Stimulated activated CD8-positive, alpha-beta memory T cell treated with anti-CD3 and anti-CD28 coated beads, Interleukin-15, amount 100 ng/mL, for 4 hours (primary cell): ENCODE measurements at places on chromosomes 5 and 9.

DNA sequence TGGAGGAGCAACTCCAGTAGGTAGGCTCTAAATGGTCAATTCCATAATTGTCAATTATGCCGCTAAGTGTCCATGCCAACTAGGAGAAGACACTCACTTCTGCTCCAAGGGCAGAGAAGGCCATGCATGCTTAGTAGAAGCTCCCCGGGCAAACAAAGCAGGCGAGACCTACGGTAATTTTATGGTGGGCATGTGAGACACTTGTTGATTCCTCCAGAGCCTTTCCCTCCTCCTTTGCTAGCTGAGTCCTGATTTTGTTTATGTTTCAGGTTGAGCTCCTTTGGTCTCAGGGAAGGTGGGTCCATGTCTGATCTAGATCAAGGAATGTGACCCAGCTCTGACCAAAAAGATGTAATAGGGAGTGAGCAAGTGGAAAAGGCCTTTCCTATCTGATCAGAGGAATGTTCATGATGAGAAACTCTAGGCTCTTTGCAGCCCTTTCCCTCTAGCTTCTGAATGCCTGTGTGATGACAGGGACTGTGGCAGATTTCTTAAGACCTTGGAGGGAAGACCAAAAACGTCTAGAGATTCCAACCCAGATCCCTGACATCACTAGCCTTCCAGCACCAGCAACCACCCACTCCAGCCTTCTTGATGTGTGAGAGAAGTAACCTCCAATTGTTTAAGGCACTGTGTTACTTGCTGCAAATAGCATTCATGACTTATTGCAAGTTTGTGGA is 7.7 kb upstream of the CPEB4 start:
- DNase-seq: no peak

GRCh38 chr5:33558489-33558888 is 117.7 kb downstream of the TARS1 start:
- DNase-seq: no peak

DNA sequence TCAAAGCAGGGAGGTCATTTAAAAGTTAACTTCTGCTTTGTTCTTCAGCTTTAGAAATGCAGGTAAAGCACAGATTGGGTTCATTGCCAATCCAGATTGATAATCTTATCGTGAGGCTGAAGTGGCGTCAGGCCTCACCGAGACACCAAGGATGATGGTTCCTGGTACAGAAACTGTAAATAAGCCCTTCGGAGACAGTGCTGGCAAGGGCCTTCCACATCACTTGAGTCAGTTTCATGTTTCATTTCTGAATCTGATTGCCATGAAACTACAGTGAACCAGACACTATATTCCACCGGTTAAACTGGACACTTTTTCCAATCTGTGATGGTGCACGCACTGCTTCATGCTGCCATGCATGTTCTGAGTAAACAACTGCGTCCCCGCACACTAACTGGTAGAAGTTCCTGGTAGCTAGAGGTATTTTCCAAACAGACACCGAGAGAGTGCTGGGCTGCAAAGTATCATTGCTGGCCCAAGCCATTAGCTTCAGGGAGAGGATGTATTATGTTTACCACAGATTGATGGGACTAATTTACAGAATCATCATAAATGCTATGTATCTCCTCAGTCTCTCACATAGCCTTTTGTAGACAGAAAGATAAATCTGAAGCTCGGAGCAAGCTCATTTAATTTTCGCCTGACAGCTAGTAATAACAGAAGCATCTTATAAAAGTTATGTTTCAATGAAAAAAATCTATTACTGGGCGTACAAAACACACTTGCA is 336.1 kb downstream of the GLIS3 start:
- DNase-seq: no peak

GRCh38 chr5:125659316-125660023 is 763.7 kb upstream of the GRAMD2B start:
- DNase-seq: no peak

GRCh38 chr5:74798977-74799911 is 32.2 kb downstream of the NSA2 start:
- no peak for DNase-seq

DNA sequence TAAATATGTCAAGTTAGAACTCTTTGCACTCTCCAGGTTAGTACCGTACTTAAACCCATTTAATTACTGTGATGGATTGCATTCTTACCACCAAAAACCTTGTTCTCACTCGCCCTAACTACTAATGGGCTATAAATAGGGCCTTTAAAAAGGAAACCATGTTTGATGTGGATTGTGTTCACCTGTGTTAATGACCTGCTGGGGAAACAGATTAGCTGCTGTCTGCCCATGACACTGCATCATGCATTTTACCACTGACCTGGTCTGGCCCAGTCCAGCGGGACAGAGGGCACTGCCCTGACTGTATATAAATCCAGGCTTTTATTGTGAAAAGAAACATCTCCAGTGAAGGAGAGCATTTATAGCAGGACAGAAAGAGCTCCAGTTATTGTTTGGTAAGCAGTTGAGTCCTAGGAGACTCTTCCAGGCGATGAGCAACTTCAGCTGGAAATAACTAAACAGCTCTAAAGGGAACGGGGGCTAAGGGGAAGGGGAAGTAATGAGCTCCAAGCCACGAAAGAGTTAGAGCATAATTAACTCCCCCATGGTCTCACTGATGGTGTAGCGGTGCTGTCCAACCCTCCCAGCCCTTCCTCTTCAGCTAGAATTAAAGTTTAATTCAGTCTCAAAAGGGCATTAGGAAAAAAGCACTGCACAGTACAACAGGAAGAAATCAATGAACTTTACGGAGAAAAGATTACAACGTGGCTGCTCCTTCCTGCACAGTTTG is 303.1 kb downstream of the ENC1 start:
- no peak for DNase-seq

- DNase-seq: peak; percentile 34
These were observed 138.9 kb downstream of the RGS3 start for GRCh38 chr9:113602126-113603047.

GRCh38 chr5:136113606-136114005 is 19.0 kb upstream of the SMAD5 start:
- DNase-seq: no peak

DNA sequence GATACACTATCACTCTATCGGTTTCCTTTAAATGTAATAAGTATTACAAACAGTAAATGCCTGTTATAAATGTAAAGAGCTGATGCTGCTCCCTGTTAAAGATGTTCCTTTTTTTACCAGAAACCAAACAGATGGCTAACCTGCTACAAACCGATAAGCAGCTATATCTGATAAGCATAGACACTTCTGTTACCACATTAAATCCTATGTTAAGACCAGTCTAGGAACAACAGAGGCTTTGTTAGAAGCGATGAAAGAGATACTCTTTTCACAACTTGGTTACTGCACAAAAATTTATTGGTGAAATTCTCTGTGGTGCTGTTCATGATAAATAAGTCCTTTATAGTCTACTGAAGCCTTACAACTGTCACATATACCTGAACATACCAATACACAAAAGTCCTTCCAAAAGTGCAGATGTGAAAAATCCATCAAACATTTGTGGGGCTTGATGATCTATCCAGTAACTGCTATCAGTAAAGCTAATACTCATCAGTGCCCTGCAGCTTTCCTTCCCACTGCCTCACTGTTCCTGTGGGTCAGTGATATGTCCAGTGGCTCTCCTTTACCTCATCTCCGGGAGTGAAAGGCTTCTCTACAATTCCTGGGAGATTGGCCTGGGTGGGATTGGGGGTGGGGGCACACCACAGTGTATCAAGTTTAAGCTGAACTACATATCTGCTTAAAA is 25.8 kb upstream of the PRXL2C start:
- DNase-seq: no peak
